Retinal pigment epithelial cell (primary cell): ENCODE measurements at places on chromosomes 6 and 20.

DNA sequence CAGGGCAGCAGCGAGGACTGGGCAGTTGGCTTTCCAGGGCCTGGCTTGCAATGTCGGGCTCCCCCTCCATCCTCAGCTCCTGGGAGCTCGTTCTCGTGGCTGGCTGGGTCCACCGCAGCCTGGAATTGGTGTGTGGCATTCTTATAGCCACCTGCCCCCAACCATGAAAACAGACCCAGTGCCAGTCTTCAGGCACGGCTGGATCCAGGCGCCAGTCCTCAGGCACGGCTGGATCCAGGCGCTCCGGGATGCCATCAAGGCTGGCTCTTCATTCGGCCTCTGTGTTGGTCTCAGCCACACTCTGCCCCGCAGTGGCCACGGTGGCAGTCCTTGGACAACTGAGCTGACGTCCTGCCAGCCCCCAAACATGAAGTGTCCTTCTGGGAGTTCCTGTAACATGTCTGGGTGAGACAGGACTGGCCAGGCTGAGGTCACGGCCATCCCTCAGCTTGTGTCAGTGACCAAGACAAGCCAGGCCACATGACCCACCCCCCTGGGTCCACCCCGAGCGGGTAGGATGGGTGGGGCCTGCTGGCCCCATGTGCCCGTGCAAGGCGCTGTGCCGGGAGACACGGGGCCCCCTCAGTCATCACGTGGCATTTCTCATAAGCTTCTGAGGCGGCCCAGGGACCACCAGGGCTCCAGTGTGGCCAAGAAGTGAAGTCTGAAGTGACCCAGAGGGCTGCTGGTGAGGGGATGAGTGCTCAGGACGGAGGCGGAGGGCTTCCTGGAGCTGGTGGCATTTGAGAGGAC lies 99.0 kb downstream of the TAF4 start:
- no peak for DNase-seq

GRCh38 chr6:163872335-163872734 lies 457.8 kb downstream of the QKI start:
- DNase-seq, result peak; percentile 16

- no peak for DNase-seq
These were observed 11.2 kb downstream of the TP53INP2 start for GRCh38 chr20:34715384-34715783.

DNA sequence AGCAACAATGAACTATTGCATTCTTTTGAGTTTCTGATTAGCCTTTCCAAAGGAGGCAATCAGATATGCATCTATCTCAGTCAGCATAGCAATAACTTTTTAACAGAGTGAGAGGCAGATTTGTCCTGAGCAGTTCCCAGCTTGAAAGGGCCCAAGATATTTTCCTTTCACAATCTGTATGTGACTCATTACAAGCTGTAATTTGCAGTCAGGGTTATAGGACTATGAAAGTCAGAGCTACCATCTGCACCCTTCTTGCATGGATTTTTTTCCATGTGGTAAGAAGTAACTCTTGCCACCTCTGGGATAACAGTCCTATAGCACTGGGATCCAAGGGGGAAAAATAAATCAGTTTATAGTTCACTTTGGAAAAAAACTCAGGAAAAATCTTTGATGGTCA lies 318.2 kb upstream of the RGS17 start:
- no peak for DNase-seq

GRCh38 chr20:57089699-57090144 lies 176.7 kb downstream of the BMP7 start:
- no peak for DNase-seq

- no peak for DNase-seq
These were observed 212.0 kb downstream of the IBTK start for GRCh38 chr6:82035526-82035925.

DNA sequence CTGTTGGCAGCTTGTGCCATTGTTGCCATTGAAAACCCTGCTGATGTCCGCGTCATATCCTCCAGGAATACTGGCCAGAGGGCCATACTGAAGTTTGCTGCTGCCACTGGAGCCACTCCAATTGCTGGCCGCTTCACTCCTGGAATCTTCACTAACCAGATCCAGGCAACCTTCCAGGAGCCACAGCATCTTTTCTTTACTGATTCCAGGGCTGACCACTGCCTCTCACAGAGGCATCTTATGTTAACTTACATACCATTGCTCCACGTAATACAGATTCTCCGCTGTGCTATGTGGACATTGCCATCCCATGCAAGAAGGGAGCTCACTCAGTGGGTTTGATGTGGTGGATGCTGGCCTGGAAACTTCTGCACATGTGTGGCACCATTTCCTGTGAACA lies 221.8 kb upstream of the FAM83B start:
- no peak for DNase-seq

GRCh38 chr6:160859822-160860221 lies 131.7 kb upstream of the MAP3K4 start:
- DNase-seq, result no peak

- no peak for DNase-seq
These were observed 20.3 kb downstream of the EIF2S2 start for GRCh38 chr20:34091637-34092200.

DNA sequence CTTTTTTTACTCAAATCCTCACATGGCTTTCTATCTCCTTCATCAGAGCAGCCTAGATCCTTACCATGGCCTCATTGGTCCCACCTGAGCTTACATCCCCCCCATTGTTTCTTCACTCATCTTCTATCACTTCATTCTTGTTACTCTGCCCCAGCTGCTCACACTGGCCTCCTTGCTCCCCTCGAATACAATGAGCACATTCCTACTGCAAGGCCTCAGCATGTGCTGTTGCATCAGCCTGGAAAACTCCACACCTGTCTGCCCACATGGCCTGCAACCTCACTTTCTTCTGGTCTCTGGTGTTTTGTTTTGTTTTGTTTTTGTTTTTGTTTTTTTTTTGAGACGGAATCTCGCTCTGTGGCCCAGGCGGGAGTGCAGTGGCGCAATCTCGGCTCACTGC lies 212.6 kb downstream of the TBX18 start:
- DNase-seq, result no peak

- no peak for DNase-seq
These were observed 3.2 kb upstream of the TUBB1 start for GRCh38 chr20:59015812-59016711.

GRCh38 chr6:83038246-83038645 lies 27.4 kb downstream of the UBE3D start:
- DNase-seq, result no peak

- no peak for DNase-seq
These were observed 71.6 kb upstream of the DST start for GRCh38 chr6:56714273-56714672.

DNA sequence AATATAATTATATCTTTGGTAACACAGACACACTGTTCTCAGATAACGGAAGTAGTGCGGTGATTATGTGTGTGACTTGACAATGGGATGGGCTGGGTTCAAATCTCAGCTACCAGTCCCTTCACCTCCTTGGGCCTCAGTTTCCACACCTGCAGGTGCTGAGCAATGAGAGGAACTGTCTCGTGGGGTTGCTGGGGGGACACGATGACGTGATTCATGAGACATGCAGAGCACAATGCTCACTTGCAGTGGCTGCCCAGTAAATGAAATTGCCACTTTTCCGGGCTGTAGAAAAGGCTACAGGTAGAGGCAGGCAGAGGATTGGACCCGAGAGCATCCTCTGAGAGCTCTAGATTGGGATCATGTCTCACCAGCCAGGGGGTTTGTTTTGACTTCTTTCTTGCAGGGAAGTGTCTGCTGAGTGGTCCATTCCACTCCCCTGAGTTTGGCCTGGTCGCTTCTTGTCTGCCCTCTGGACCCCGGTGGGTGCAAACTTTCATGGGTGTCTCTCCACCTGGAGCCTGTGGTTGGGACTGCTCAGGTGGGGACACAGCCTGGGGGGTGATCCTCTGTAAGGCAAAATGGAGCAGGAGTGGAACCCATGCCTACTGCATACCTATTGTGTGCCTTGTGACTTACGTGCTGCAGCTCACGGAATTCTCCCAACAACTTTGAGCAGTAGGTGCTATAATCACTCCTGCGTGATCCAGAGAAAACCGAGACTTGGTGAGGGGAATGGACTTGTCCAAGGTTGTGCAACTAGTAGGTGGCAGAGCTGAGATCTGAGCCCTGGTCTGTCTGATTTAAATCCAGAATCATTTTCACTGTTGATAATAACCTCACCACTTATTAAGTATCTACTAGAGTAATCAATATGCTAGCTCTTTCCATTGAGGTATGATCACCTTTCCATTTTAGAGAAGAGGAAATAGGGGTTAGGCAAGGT lies 147.2 kb downstream of the CEBPB start:
- no peak for DNase-seq

GRCh38 chr6:112651239-112651638 lies 304.1 kb downstream of the RFPL4B start:
- DNase-seq, result no peak

- DNase-seq, result peak; percentile 90
These were observed 49.0 kb downstream of the TMEM170B start for GRCh38 chr6:11586536-11586935.

DNA sequence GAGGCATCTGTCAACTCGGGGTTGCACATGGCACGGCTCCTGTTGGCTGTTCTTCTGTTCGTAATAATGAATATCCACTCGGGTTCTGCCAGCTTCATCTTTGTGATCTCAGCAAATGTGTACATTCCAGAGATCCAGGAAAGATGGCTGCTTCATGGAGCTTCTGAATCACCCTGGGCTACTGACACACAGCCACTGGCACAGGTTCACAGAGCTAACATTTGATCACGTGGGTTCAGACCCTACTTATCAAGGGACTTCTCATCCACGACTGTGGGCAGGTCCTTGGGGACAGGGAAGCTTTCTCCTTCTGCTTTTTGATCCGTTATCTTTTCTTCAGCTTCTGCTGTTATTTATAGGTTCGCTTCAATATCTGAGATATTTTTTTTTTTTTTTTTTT lies 18.1 kb downstream of the PPP1R3G start:
- DNase-seq, result no peak

DNA sequence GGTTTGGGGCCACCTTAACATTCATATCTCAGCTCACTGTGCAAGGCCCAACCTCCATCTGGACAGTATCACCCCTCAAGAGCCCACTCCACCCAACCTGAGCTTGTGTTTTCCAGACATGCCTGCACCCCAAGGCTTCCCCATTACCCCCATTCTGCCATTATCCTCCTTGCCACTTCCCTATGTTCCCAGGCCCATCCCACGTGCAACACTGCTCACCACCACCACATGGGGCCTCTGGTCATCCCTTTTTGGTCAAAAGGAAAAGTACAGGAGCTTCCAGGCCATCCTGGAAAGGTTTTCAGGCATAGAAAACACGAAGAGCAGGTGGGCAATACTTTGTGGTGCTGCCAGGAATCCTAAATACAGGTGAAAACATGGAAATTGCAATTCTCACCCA lies 140.3 kb downstream of the SYNDIG1 start:
- DNase-seq, result no peak

- DNase-seq, result no peak
These were observed 51.4 kb downstream of the MDGA1 start for GRCh38 chr6:37646097-37646864.

DNA sequence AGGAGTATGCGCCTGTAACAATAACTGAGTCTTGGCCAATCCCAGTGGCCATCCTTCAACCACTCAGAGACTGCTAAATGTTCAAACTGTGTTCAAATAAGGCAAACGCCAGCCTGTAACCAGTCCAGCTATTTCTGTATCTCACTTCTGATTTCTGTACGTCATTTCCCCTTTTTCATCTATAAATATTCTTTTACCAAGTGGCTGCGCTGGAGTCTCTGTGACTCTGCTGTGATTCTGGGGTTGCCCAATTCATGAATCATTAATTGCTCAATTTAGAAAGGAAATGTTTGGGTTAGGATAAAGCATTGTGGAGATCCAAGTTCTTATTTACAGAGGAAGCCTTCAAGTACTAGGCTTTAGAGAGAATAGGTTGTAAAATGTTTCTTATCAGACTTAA lies 89.8 kb upstream of the UST start:
- no peak for DNase-seq

- DNase-seq, result no peak
These were observed 24.4 kb downstream of the CNR1 start for GRCh38 chr6:88141561-88142296.

DNA sequence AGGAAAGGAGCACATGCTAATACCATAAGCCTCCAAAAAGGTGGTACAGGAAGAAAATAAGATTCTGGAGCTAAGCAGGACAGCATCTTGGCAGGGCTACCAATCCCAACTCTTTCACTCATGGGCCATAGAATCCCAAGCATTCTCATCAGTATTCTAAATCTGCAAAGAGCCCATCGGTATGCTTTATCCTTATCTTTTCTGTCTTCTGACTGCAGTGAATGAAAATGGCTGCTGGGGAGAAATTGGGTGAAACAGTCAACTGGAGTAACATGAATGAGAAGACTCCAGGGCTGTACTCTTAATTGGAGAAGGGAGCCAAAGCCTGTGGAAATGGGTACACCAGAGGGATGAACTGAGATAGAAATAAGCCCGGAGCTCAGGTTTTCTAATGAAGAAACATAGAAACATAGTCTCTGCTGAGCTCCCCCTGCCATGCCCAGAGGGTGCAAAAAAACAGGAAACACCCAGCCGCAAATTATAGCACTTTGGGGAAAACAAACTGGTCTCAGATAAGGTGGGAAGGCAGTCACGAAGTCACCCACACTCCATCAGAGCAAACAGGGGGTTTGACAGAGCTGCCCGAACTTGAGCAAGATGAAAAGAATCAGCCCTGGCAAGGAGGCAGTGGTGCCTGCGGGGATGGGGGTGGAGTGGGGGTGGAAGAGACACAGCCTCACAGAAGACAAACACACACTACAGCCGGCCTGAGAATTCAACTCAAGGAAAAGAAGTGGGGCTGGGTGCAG lies 35.4 kb upstream of the E2F3 start:
- no peak for DNase-seq

GRCh38 chr6:5486214-5486613 lies 224.9 kb downstream of the FARS2 start:
- no peak for DNase-seq

DNA sequence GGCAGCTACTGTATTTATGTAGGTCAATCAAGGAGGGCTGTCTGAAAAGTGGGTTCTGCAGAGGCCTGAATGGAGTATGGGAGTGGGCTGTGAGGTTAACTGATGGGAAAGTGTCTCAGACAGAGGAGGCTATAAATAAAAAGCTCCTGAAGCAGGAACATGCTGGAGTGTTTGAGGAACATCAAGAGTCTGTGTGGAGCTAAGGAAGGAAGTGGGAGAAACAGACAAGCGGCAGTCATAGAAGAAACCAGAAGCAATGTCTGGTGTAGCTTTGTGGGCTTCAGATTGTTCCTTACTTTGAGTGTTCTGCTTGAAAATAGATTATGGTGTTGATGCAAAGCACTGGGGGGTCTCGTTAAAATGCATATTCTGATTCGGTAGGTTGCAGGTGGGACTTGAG lies 101.5 kb upstream of the OGFRL1 start:
- no peak for DNase-seq

- DNase-seq, result no peak
These were observed 2.4 kb downstream of the B3GALT4 start for GRCh38 chr6:33279257-33279695.

GRCh38 chr6:37382994-37383765 lies 29.4 kb downstream of the RNF8 start:
- no peak for DNase-seq

- DNase-seq, result no peak
These were observed 77.7 kb downstream of the SOBP start for GRCh38 chr6:107567643-107568042.

- no peak for DNase-seq
These were observed 169.9 kb downstream of the CARMIL1 start for GRCh38 chr6:25448965-25449538.

GRCh38 chr20:20024942-20025341 lies 7.8 kb downstream of the NAA20 start:
- DNase-seq, result peak; percentile 66

- no peak for DNase-seq
These were observed 112.5 kb downstream of the SCML4 start for GRCh38 chr6:107711412-107712236.
